NCI-H774 (cell line): ENCODE measurements at places on chromosomes 5 and 9.

DNA sequence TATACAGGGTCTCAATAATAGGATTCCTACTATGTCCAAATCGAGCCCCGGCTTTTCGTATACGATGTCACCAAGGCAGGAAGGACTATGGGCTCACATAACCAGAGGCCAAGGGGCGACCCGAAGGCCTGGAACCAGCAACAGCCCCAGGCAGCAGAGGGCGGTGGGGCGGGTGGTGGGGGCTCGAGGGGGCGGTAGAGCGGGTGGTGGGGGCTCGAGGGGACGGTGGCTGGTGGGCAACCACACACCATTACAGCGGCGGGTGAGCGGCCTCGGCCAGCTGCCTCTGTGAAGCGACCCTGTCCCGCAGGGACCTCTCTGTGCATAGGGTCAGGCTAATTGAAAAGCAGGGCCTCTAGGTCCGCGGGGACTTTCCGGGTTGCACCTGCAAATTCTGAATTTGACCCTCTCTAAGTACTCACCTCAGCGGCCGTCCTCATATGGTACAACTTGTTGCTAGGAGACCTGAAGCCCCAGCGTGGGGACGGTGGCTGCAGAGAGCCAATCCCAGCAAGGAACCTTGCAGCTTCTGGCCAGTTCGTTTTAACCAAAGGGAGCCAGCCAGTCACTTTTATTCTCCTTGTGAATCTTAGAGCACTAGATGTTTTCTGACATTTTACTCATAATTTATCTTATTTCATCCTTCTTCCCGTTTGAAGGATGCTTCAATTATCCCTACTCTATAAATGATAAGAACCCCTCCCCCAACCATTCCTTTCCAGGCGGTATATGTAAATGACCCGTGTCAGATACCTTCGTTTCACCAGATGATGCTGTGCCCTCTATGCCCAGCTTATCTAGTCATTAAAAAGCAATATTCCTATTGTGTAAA, at the start of gene NME5:
Gene NME5, minus strand, starts transcription at position 480 of the 832 bp plus-strand sequence. CDS start 648 bp downstream, outside the sequence.
- DNase-seq: peak; percentile 73

- no peak for DNase-seq
Measured at GRCh38 chr5:132644177-132644576, 13.8 kb upstream of the IL13 start.

DNA sequence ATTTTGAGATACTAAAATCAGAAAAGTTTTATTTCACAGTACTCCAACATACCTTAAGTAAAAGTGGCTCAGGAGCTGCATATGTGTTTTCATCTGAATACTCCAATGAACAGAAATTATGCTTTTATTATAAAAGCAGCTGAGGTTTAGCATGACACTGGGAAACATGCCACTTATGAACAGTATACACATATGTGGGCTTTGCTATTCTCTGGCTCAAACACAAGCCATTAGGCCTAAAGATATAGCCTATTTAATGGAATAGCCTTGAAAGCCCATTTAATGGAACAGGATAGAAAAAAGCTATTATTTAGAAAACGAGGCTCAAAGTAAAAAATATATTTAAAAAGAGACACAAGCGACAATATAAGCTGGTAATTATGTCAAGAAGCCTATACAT, 74.1 kb downstream of the SLC38A9 start:
- no peak for DNase-seq

DNA sequence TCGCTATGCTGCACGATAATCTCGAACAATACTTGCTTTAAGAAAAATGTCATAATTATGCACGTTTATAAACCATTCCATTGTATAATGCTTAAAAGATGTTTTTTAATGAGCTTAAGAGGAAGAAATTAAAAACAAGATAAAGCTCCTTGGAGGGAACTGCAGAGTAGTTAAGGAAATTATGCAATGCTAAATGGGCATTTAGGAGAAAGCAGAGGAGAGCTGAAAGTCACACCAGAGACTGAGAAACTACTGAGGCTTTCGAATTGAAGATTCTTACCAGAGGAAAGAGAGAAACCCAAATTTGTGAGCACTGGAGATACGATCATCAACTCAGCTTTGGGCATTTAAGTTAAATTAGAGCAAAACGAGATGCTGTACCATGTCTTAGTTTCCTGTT, 119.4 kb downstream of the CDH10 start:
- DNase-seq: no peak

DNA sequence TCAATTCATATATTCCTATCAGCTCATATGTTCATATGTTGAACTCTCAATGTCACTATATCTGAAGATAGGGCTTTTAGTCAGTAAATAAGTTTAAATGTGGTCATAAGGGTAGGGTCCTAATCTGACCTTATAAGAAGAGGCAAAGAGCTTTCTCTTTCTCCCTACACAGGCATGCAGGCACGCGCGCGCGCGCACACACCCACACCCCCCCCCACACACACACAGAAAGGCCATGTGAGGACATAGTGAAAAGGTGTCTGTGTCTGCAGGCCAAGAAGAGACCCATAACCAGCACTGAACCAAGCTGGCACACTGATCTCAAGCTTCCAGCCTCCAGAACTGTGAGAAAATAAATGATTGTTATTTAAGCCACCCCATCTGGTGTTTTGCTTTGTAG, 76.0 kb downstream of the PDE4D start:
- no peak for DNase-seq

GRCh38 chr5:54573812-54574489, 56.4 kb downstream of the SNX18 start:
- no peak for DNase-seq
